KBM-7 (cell line): ENCODE measurements at places on chromosomes 3 and 15.

GRCh38 chr3:73623346-73623745 is 1.4 kb downstream of the PDZRN3 start:
- DNase-seq = no peak

DNA sequence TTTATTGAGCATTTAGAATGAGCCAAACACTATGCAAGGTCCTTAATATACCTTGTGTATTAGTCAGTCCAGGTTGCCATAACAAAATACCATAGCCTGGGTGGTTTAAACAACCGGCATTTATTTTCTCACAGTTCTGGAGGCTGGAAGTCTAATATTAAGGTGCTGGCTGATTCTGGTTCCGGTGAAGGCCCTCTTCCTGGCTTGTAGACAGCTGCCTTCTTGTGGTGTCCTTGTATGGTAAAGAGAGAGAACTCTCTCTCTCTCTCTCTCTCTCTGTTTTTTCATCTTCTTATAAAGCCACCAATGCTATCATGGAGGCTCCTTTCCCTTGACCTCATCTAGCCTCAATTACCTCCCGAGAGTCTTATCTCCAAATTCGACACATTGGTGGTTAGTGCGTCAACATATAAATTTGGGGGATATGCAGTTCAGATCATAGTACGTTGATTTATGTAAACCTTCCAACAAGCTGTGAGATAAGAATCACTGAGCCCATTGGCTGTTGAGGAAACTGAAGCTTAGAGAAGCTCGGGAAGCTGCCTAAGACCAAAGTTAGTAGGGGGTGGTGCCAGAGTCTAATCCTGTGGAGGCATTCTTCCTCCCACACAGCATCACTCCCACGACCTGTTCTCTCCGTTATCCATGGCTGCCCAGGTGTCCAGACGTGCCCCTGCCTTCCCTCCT is 298.0 kb upstream of the PROK2 start:
- peak; percentile 18 for DNase-seq

DNA sequence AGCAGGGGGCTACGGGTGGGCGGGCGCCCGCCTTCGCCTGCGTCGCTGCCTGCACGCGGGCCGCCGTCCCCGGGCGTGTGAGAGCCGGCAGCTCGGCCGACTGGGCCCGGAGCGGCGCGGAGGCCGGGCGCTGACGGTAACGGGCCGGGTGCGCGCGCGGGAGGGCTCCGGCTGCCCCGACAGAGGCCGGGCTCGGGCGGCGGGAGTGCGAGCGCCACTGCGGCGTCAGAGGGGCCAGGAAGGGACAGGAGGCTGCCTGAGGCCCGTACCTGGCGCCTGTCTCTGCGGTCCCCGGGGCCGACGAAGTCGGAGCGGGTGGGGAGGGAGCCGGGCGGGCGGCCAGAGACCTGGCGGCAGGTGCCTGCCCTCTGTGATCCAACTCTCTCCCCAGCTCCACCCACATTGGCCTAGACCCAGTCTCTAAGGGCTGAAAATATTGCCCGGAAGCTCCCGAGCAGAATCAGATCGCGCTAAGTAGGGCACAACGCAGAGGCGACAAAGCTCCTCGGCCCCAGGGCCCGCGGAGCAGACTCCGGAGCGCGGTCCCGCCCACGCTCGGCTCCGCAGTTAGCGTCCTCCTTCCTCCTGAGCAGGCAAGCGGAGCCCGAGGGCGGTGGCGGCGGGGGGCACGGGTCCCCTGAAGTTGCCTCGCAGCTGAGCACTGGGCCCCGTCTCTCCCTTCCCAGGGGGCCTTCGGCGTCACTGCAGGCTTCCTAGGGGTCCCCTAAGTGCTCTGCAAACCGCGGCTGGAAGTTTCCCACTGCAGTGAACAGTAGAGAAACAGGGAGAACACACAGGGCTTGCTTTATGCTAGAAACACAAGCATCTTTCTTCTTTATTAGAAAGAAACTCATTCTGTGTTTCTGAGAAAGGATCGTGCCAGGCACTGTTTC is at the start of gene MAN2A2:
Gene MAN2A2 (plus strand): TSS at position 463 of the 893 bp plus-strand sequence. CDS start 906 bp downstream, outside the sequence.
- DNase-seq = peak; percentile 76

- peak; percentile 48 for DNase-seq
These were observed 370.6 kb upstream of the PROK2 start for GRCh38 chr3:72155391-72156064.

- no peak for DNase-seq
These were observed 125.5 kb upstream of the BHLHE40 start for GRCh38 chr3:4853749-4854140.

DNA sequence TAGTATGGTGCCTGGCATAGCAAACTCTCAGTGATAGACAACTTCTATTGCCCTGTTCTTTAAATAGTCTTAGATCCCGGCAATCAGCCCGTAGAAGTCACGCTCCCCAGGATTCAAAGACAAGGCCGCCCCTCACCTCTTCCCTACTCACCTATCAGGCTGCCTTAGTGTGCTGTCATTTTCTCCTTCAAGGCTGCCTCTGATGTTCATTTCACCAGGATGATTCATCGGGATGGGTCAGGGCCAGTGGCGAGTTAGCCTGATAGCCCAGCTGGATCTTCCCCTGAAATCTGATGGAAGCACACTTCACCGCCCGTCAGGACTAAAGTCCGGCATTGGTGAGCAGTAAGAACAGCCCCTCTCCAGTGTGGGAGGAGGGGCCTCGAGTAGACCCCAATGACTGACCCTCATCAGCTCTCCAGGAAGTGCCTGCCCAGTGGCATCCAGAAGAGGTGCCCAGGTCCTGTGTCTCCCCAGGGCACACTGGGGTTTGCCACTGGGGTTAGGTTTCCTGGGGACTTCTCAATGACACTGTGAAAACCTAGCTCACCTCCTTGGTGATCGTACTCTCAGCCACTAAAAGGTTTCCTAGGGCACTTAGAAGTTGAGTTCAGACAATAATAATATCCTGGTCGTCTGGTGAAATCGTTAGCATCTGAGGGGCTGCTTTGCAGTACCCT is 37.5 kb downstream of the TPM1 start:
- DNase-seq = no peak

DNA sequence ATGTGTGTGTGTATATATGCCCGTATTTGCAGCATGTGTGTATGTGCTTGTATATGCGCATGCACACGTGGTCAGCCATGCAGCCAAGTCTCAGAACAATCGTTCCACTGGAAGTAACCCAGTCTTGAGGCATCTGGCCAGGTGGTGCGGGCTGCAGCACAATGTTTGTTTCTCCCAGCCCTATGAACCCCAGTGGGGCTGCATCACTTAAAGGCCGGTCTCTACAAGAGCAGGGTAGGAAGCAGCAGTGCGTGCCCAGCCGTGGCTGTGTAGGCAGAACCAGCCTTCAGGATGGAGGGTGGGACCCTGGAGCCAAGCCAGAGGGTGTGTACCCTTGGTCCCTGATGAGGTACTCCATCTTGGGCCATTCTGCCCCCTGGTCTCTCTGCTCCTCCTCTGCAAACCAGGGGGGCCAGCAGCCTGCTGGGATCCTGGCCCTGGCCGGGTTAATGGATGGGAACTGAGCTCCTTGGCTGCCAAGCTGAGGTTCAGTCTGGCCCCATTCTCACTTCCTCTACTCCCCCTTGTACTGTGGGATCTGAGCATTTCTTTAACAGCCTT is 11.8 kb downstream of the KLF13 start:
- DNase-seq = no peak
